Activated T-cell treated with anti-CD3 and anti-CD28 coated beads, Interleukin-2, amount 50 U/mL, for 24 hours (primary cell): ENCODE measurements at places on chromosomes 13 and 19.

GRCh38 chr13:35039012-35039411, 96.9 kb downstream of the NBEA start:
- no peak overlapping the region for H3K27ac ChIP-seq
- H3K36me3 ChIP-seq: peaks cover 4% of the 10 kb centered on the region
- DNase-seq: no peak
- H3K4me1 ChIP-seq: no peaks in the 10 kb centered on the region
- no peaks in the 10 kb centered on the region for H3K27me3 ChIP-seq

- H3K27ac ChIP-seq: peak overlapping the region; percentile 72
- DNase-seq: peak; percentile 88
- H3K4me1 ChIP-seq: peaks cover 8% of the 10 kb centered on the region
- no peaks in the 10 kb centered on the region for H3K36me3 ChIP-seq
- H3K27me3 ChIP-seq: peaks cover 36% of the 10 kb centered on the region
These were observed 50.5 kb downstream of the COLGALT1 start for GRCh38 chr19:17605761-17606589.

- H3K27ac ChIP-seq: peak overlapping the region; percentile 36
- H3K4me3 ChIP-seq: no peak overlapping the region
- H3K4me1 ChIP-seq: peaks cover 28% of the 10 kb centered on the region
These were observed 2.7 kb downstream of the SLC27A1 start for GRCh38 chr19:17473041-17473440.

- peak; percentile 64 for DNase-seq
- H3K4me1 ChIP-seq: peaks cover 14% of the 10 kb centered on the region
- H3K36me3 ChIP-seq: peaks cover 11% of the 10 kb centered on the region
- peaks cover 4% of the 10 kb centered on the region for H3K27me3 ChIP-seq
- H3K27ac ChIP-seq: peak within 1 kb of the TSS; percentile 80
These were observed at the start of gene ZNF625 for GRCh38 chr19:12156223-12157058. Gene ZNF625, minus strand, starts transcription at chr19:12156734. Its CDS starts 176 bp downstream, at chr19:12156558.

GRCh38 chr19:40342644-40343311, 5.4 kb downstream of the C19orf47 start:
- H3K4me3 ChIP-seq: no peak overlapping the region
- peak overlapping the region; percentile 33 for H3K27ac ChIP-seq
- H3K27me3 ChIP-seq: no peaks in the 10 kb centered on the region
